ENCODE measurements at places on chromosomes 3 and 15.

DNA sequence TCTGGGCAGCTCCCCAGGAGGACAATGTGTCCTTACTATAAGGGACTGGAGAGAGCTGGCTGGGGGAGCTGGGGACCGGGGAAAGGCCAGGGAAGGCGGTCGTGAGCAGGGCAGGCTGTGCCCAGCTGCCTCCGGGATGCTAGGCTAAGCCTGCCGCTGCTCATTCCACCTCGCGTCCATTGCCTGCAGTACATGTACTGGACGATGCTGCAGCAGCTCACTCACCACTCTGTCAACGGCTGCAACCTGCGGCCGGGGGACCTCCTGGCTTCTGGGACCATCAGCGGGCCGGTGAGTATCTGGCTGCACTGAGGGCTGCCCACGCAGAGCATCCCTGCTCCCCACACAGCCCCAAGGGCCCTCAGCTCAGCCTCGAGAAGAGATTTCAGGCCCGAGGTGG is 27.1 kb downstream of the FAH start:
- no peak for DNase-seq
- no peak overlapping the region for H3K4me3 ChIP-seq
- H3K27ac ChIP-seq: no peak overlapping the region

- H3K4me3 ChIP-seq: peak overlapping the region; percentile 86
- H3K27me3 ChIP-seq: no peaks in the 10 kb centered on the region
- peak overlapping the region; percentile 89 for H3K27ac ChIP-seq
- H3K36me3 ChIP-seq: no peaks in the 10 kb centered on the region
- H3K4me1 ChIP-seq: peaks cover 36% of the 10 kb centered on the region
- DNase-seq: peak; percentile 78
Measured at GRCh38 chr15:58771621-58772250, 634 bp downstream of the MINDY2 start.

DNA sequence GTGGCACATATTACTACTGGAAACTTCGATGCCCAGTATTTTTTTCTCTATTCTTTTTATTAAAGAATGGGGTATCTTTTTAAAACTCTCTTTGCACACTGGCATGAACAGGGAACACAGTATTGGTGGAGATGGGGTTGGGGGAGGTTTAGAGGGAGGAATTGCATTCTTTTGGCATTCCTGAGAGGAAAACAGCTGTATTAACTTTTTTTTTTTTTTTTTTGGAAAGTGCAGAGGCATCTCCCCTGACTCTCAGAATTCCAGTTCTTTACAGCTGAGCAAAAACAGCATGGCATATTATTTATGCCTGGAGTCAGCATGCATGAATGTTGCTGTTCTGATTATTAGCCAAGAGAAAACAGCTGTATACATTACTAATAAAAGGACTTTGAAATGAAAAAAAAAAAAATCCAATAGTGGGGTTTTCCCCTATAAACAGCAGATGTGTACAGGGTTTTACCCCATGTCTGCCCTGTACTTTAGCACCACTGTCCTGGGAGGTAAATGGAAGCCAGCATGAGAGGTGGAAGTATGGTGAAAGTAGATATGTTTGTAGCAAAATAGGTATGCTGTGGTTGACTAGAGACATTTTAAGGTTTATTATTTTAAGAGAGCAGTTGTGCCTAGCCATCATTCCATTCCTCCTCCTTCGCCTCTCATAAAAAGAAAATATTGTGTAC is 132.2 kb downstream of the FNDC3B start:
- peak; percentile 55 for DNase-seq
- H3K36me3 ChIP-seq: no peaks in the 10 kb centered on the region
- no peak overlapping the region for H3K4me3 ChIP-seq
- H3K4me1 ChIP-seq: peaks cover 65% of the 10 kb centered on the region
- H3K27ac ChIP-seq: peak overlapping the region; percentile 79

DNA sequence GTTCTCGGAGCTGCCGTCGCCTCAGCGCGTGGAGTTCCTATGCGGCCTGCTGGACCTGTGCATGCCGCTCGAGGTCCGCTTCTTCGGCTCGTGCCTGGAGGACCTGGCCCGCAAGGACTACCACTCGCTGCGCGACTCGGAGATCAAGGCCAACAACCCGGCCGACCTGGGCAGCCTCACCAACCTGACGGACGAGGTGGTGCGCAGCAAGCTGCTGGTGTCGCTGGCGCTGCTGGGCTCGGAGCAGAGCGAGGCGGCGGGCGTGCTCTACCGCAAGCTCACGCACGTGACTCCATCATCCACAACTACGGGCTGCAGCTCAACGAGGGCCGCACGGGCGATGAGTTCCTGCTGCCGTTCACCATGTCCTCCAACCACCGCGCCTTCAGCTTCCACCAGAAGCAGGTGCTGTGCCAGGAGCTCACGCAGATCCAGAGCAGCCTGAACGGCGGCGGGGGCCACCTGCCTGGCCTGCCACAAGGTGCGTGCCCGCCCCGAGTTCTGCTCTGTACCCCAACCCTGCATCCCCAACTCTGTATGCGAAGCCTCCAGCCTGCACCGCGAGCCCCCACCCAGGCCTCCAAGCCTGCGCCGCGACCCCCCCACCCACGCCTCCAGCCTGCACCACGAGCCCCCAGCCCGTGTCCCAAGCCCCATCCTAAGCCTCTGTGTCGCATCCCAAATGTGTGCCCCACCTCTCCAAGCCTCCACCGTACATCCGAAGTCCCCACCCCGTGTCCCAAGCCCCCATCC is 178.2 kb downstream of the OR4M2 start:
- no peaks in the 10 kb centered on the region for H3K4me1 ChIP-seq
- H3K27me3 ChIP-seq: no peaks in the 10 kb centered on the region
- no peak for DNase-seq
- peaks cover 21% of the 10 kb centered on the region for H3K36me3 ChIP-seq
- no peak overlapping the region for H3K4me3 ChIP-seq
- H3K27ac ChIP-seq: no peak overlapping the region

DNA sequence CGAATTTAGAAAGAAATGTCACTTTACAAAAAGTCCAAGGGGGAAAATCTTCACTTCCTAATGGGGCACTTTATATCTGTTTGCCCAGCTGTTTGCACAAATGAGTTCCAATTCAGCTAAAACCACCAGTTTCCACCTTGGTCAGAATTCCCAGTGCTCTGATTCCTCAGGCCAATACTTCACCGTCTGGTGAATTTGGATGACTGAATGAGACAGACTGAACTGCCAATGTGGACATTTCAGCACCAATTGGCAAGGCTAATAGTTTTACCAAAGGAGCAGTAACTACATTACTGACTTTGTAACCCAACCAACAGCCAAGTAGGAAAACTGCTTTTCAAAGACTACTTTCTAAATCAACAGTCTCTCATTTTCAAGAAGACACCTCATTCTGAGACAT is 51.8 kb downstream of the ABI3BP start:
- no peak overlapping the region for H3K27ac ChIP-seq
- H3K27me3 ChIP-seq: no peaks in the 10 kb centered on the region
- no peaks in the 10 kb centered on the region for H3K36me3 ChIP-seq
- no peak for DNase-seq
- H3K4me1 ChIP-seq: no peaks in the 10 kb centered on the region
- H3K4me3 ChIP-seq: no peak overlapping the region

GRCh38 chr3:15959434-15959811 is 161.6 kb upstream of the ANKRD28 start:
- no peak for DNase-seq
- peaks cover 4% of the 10 kb centered on the region for H3K4me1 ChIP-seq
- H3K4me3 ChIP-seq: no peak overlapping the region
- H3K27me3 ChIP-seq: no peaks in the 10 kb centered on the region
- no peak overlapping the region for H3K27ac ChIP-seq
- no peaks in the 10 kb centered on the region for H3K36me3 ChIP-seq

- H3K27ac ChIP-seq: no peak overlapping the region
- no peak for DNase-seq
- H3K36me3 ChIP-seq: no peaks in the 10 kb centered on the region
Measured at GRCh38 chr3:135134684-135135075, 339.6 kb downstream of the EPHB1 start.

GRCh38 chr15:83733206-83733605 is 79.3 kb downstream of the ADAMTSL3 start:
- no peak overlapping the region for H3K27ac ChIP-seq
- H3K4me1 ChIP-seq: no peaks in the 10 kb centered on the region
- DNase-seq: peak; percentile 25
- H3K27me3 ChIP-seq: no peaks in the 10 kb centered on the region
- H3K4me3 ChIP-seq: no peak overlapping the region

DNA sequence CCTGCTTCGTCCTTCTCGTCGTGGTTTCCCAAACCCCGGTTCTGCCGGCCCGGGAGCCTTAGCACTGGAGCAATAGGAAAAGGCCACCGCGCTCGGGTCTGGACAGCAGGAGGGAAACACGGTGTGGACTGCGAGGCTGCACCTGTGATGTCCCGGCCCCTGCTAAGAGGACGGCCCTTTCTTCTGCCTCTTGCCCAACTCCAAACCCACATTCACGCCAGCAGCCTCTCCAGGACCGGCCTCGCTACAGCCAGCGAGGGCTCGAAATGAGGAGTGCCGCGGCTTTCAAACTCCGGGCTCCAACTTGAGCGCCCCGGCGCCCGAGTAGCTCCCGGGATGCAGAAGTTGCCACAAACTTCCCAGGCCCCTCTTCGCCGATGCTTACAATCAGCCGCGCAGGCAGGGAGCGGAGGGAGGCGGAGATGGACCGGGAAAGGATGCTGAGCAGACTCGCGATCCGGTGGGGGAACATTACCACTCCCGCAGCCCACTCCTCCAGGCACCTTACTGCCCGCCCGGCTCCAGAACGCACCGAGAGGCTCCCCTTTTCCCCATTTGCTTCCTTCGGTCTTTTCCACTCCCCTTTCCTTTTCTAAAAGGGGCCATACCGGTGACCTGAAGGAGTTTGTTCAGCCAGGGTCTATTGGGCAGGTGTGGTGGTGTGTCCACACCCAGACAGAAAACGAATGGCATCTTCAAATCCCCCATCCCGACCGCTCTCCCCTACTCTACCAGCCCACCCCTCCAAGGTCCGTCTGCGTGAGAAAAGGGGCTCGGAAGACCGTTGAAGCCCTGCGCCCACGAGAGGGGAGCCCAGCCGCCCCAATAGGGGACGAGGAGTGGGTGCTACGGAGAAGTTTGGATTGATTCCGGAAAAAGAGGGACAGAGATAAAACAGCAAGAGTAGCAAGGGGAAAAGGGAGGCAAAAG is 18.8 kb upstream of the SATB1 start:
- DNase-seq: peak; percentile 79
- H3K36me3 ChIP-seq: no peaks in the 10 kb centered on the region
- peaks cover 29% of the 10 kb centered on the region for H3K27me3 ChIP-seq

- H3K4me1 ChIP-seq: no peaks in the 10 kb centered on the region
- no peak overlapping the region for H3K27ac ChIP-seq
- no peak overlapping the region for H3K4me3 ChIP-seq
- no peaks in the 10 kb centered on the region for H3K27me3 ChIP-seq
Measured at GRCh38 chr3:43783987-43784639, 93.4 kb downstream of the ABHD5 start.

DNA sequence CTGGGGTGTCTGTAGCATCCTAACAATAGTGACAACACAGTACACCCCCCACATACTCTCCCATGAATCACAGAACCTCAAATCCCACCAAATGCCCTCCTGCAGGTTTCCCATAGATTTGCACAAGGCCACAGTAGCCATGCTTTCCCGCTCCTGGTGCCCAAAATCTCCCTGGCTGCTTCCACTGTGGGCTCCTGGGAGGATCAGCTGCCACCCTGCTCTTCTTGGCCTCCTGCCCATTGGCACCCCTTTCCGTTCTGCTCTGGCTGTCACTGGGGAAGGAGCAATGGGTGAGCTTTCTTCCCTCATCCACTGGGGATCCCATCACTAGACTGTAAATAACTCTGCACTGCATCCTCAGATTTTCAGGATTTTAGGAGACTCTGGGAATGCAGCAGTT is 92.1 kb upstream of the SLC24A5 start:
- H3K4me1 ChIP-seq: no peaks in the 10 kb centered on the region
- DNase-seq: no peak

Data from GM23338 (cell line).